ENCODE measurements at places on chromosomes 7 and 10. TPM values are rescaled to one million over a fixed set of nuclear protein-coding genes. Genes with fewer than 3 reads are reported as not detected.

DNA sequence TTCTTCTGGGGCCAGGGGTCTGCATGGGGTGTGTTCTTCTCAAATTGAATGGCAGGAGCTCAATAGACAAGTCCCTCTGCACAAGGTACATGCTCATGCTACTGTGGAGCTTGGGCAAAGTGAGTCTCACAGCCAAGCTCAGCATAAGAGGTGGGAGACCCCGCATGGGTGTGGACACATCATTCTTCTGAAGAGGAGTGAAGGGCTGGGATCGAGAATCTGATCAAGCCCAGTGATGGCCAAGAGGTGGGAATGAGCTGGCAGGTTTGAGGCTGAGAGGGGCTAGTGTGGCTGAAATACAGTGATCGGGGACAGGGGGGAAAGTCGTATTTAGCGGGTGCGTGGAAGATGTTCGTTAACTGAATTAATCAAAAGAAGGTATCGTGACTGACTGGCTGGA lies 32.6 kb downstream of the CDH23 start:
- no peak for DNase-seq

GRCh38 chr10:106992055-106992454 lies 172.5 kb downstream of the SORCS1 start:
- no peak for DNase-seq

GRCh38 chr10:1187855-1188557 lies 131.8 kb downstream of the WDR37 start:
- DNase-seq: peak; percentile 39

- DNase-seq: no peak
These were observed 170.6 kb downstream of the UBE2H start for GRCh38 chr7:129781928-129782817.

- DNase-seq: no peak
These were observed 94.5 kb downstream of the OR13A1 start for GRCh38 chr10:45220931-45221330.

TMEM184A gene
- total RNA-seq: 0.08 TPM

CDHR1 gene
- total RNA-seq: 1.3 TPM

SERPINE1 gene
- total RNA-seq: 27.2 TPM

PPP1R17 gene
- total RNA-seq: not detected

ZSCAN25 gene
- 10.4 TPM for total RNA-seq

All from cardiac septum (tissue), 1 donor.